ENCODE measurements at places on chromosomes 1 and 21. TPM values are rescaled to one million over a fixed set of nuclear protein-coding genes. Genes with fewer than 3 reads are reported as not detected.

PADI4 gene
- 1.3 TPM for total RNA-seq

OR2L13 gene
- not detected for total RNA-seq

PLA2G2F gene
- not detected for total RNA-seq

RPF1 gene
- 33.6 TPM for total RNA-seq

SPATA45 gene
- total RNA-seq = not detected

LIN28A gene
- not detected for total RNA-seq

OR2T2 gene
- not detected for total RNA-seq

IQCC gene
- 1.8 TPM for total RNA-seq

SELP gene
- 13.1 TPM for total RNA-seq

TMEM200B gene
- total RNA-seq = 21.0 TPM

CFHR4 gene
- not detected for total RNA-seq

CFHR5 gene
- total RNA-seq = not detected

WNT9A gene
- total RNA-seq = 2.5 TPM

FBLIM1 gene
- 42.6 TPM for total RNA-seq

SPRR1A gene
- total RNA-seq = not detected

HSD3B2 gene
- not detected for total RNA-seq

ACOT11 gene
- 7.3 TPM for total RNA-seq

BRDT gene
- not detected for total RNA-seq

NEK2 gene
- total RNA-seq = not detected

FAM131C gene
- not detected for total RNA-seq

NCMAP gene
- 8.2 TPM for total RNA-seq

LRRC39 gene
- total RNA-seq = 1.9 TPM

HES2 gene
- total RNA-seq = 3.6 TPM

FMOD gene
- total RNA-seq = 132 TPM

CD2 gene
- total RNA-seq = 3.9 TPM

TNFRSF8 gene
- total RNA-seq = 1.6 TPM

CD1C gene
- total RNA-seq = 0.66 TPM

S100A3 gene
- 2.6 TPM for total RNA-seq

TFF2 gene
- total RNA-seq = not detected

CFHR3 gene
- not detected for total RNA-seq

SLC2A5 gene
- 2.7 TPM for total RNA-seq

TIAM1 gene
- total RNA-seq = 10.6 TPM

DMBX1 gene
- total RNA-seq = not detected

CDC42BPA gene
- total RNA-seq = 54.7 TPM

TMPRSS15 gene
- total RNA-seq = not detected

TGFBR3 gene
- total RNA-seq = 127 TPM

TACSTD2 gene
- 335 TPM for total RNA-seq

KCNH1 gene
- 0.32 TPM for total RNA-seq

RGS13 gene
- total RNA-seq = 0.29 TPM

Data from breast epithelium (tissue), 4 donors.